Upper lobe of left lung (tissue), 6 donors: ENCODE measurements at places on chromosomes 6 and 20. TPM values are rescaled to one million over a fixed set of nuclear protein-coding genes. Genes with fewer than 3 reads are reported as not detected.

DNA sequence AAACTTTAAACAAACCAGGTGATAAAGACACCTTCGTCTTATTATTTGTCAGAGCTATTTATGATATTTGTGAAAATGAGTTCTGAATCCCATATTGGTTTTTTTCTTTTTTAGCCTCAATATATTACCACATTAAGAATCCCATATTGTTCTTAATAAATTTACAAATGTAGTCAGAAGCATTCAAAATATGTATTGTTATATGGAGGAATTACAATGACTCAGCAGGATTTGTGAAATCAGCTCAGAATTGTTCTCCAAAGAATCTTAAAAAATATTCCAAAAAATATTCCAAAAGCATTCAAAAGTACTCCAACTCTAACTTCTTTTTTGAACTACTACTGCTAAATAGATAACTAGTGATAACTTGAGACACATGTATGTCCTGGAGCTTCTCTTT is 6.5 kb upstream of the ZNF343 start:
- no peak for DNase-seq
- no peak overlapping the region for H3K4me3 ChIP-seq
- H3K36me3 ChIP-seq, result no peaks in the 10 kb centered on the region
- no peaks in the 10 kb centered on the region for H3K27me3 ChIP-seq
- no peaks in the 10 kb centered on the region for H3K4me1 ChIP-seq
- H3K27ac ChIP-seq, result no peak overlapping the region

DNA sequence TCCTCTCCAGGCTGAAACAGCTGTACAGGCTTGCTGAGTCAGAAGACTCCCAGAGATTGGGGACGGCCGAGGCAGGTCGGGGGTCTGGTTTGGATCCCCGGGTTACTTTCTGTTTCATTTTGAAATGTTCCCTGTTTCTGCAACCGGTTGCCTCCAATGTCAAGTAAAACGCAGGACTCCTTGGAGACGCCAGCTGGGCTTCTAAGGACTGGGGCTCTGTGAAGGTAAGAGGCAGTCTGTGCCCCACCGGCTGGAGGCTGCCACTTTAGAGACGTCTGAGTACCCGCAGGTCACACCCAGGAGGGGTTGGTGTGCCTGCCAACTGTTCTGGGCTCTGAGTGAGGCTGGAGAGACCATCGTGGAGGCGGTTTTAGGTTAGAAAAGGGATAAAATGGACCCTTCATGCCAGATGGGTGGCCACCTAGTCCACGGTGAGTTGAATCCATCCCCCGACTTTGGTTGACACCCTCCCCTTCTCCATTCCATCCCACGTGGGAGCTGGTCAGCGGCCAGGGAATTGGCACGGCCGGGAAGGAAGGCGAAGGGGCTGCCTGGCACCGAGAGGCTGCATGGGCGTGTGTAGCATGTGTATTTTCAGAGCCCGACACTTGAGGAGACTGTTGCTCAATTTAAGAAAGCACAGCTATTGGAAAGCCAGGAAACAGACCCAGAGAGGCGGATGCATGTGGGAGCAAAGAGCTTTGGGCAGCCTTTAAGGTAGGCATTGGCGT is 240.9 kb downstream of the PHACTR1 start:
- H3K36me3 ChIP-seq, result no peaks in the 10 kb centered on the region
- H3K27me3 ChIP-seq, result no peaks in the 10 kb centered on the region
- peak overlapping the region; percentile 83 for H3K27ac ChIP-seq
- peak overlapping the region; percentile 65 for H3K4me3 ChIP-seq
- peak; percentile 88 for DNase-seq
- H3K4me1 ChIP-seq, result peaks cover 18% of the 10 kb centered on the region

DNA sequence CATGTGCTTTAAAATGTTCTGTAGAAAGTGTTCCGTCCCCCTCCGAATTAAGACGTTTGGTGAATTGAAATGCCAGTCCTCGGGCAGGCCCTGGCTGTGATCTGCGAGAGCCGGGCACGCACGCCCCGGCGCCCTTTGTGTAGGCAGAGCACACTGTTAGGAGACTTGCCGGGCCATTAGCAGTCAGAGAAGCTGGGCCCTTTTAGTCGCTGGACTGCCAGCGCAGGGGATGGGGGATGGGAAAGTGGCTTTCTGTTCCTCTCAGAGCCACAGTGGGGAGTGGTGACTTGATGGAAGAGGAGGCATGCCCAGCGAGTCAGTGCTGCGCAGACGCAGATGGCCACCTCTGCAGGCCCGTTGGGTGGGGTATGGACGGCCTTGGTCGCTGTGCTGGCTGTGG is 2.2 kb downstream of the PPP1R3G start:
- H3K4me3 ChIP-seq, result no peak overlapping the region
- no peak overlapping the region for H3K27ac ChIP-seq
- peak; percentile 24 for DNase-seq
- H3K36me3 ChIP-seq, result no peaks in the 10 kb centered on the region
- no peaks in the 10 kb centered on the region for H3K27me3 ChIP-seq

GRCh38 chr6:168417679-168418557 is 23.1 kb upstream of the SMOC2 start:
- H3K27ac ChIP-seq, result no peak overlapping the region
- H3K4me3 ChIP-seq, result no peak overlapping the region
- peaks cover 5% of the 10 kb centered on the region for H3K4me1 ChIP-seq

GRCh38 chr6:25311331-25311840 is 32.2 kb downstream of the CARMIL1 start:
- no peaks in the 10 kb centered on the region for H3K36me3 ChIP-seq
- H3K27ac ChIP-seq, result no peak overlapping the region
- H3K4me3 ChIP-seq, result no peak overlapping the region
- H3K27me3 ChIP-seq, result no peaks in the 10 kb centered on the region

- H3K4me1 ChIP-seq, result no peaks in the 10 kb centered on the region
- no peaks in the 10 kb centered on the region for H3K36me3 ChIP-seq
- H3K27me3 ChIP-seq, result no peaks in the 10 kb centered on the region
- H3K27ac ChIP-seq, result no peak overlapping the region
- DNase-seq, result no peak
Observed at GRCh38 chr6:20699402-20699801, 165.1 kb downstream of the CDKAL1 start.

GRCh38 chr6:127381384-127381783 is 38.0 kb upstream of the ECHDC1 start:
- no peak overlapping the region for H3K4me3 ChIP-seq
- no peaks in the 10 kb centered on the region for H3K27me3 ChIP-seq
- no peak overlapping the region for H3K27ac ChIP-seq
- H3K36me3 ChIP-seq, result no peaks in the 10 kb centered on the region

DNA sequence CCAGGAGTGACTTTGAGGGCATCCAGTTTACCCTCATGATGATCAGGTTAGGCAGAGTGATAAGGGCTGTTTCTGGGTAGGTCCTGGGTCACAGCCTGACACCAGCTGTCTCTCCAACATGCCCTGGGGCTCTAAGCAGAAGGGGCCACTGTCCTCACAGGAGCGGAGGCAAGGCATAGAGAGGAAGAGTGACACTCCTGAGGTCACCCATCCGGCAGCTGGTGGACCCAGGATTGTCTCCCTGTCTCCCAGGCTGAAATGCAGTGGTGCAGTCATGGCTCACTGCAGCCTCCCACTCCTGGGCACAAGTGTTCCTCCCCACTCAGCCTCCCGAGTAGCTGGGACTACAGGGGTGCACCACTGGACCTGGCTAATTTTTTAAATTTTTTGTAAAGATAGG is 12.0 kb downstream of the DLGAP4 start:
- no peaks in the 10 kb centered on the region for H3K4me1 ChIP-seq
- DNase-seq, result no peak
- H3K36me3 ChIP-seq, result no peaks in the 10 kb centered on the region
- H3K4me3 ChIP-seq, result no peak overlapping the region

- no peak overlapping the region for H3K27ac ChIP-seq
- H3K36me3 ChIP-seq, result no peaks in the 10 kb centered on the region
- no peaks in the 10 kb centered on the region for H3K27me3 ChIP-seq
- no peak for DNase-seq
- no peak overlapping the region for H3K4me3 ChIP-seq
Observed at GRCh38 chr6:25181923-25182322, 97.3 kb upstream of the CARMIL1 start.

GRCh38 chr20:61254881-61255626 is 3.0 kb downstream of the CDH4 start:
- no peak overlapping the region for H3K4me3 ChIP-seq
- no peaks in the 10 kb centered on the region for H3K27me3 ChIP-seq
- H3K36me3 ChIP-seq, result no peaks in the 10 kb centered on the region
- no peak for DNase-seq
- no peak overlapping the region for H3K27ac ChIP-seq
- H3K4me1 ChIP-seq, result no peaks in the 10 kb centered on the region

- H3K4me1 ChIP-seq, result no peaks in the 10 kb centered on the region
- H3K36me3 ChIP-seq, result peaks cover 33% of the 10 kb centered on the region
- no peak overlapping the region for H3K27ac ChIP-seq
- H3K4me3 ChIP-seq, result no peak overlapping the region
- no peak for DNase-seq
Observed at GRCh38 chr6:167946007-167946406, 51.5 kb upstream of the KIF25 start.

DNA sequence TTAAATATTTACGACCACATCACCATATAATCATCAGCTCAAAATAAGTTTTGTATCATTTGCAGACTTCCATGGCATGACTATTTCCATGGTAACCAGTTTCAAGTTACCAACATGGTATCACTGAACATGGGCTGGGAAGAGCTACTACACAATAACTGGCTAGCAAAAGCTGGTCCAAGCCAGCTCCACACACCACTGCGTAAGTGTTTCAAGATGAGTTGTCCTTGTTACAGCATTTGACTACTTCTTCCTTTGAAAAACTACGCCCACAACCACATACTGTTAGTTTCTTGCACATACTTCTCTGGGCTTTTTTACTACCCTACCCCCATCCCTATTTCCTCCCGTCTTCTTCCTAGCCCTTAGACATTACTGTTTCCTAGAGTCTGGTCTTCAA is 8.5 kb downstream of the CD164 start:
- no peak for DNase-seq
- H3K4me1 ChIP-seq, result peaks cover 18% of the 10 kb centered on the region
- H3K27ac ChIP-seq, result no peak overlapping the region

DNA sequence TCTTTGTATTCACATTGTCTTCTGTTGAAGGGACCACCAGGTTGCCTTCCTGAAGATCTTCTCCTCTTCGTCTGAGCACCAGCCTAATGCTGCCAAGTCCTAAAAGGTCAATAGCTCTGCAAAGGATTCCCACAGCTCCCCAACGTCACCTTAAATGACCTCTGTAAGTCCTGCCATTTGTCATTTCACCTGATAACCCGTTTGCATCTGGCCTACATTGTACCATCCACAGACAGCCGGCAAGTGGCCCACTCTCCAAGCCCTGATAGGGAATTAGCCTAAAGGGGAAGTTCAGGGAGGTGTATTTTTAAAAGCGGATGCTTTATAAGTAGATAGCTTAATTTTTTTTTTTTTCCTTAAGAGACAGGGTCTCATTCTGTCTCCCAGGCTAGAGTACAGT is 127.8 kb downstream of the ZMYND8 start:
- H3K4me1 ChIP-seq, result no peaks in the 10 kb centered on the region
- H3K27ac ChIP-seq, result no peak overlapping the region
- no peak overlapping the region for H3K4me3 ChIP-seq
- no peak for DNase-seq
- H3K36me3 ChIP-seq, result peaks cover 97% of the 10 kb centered on the region

DNA sequence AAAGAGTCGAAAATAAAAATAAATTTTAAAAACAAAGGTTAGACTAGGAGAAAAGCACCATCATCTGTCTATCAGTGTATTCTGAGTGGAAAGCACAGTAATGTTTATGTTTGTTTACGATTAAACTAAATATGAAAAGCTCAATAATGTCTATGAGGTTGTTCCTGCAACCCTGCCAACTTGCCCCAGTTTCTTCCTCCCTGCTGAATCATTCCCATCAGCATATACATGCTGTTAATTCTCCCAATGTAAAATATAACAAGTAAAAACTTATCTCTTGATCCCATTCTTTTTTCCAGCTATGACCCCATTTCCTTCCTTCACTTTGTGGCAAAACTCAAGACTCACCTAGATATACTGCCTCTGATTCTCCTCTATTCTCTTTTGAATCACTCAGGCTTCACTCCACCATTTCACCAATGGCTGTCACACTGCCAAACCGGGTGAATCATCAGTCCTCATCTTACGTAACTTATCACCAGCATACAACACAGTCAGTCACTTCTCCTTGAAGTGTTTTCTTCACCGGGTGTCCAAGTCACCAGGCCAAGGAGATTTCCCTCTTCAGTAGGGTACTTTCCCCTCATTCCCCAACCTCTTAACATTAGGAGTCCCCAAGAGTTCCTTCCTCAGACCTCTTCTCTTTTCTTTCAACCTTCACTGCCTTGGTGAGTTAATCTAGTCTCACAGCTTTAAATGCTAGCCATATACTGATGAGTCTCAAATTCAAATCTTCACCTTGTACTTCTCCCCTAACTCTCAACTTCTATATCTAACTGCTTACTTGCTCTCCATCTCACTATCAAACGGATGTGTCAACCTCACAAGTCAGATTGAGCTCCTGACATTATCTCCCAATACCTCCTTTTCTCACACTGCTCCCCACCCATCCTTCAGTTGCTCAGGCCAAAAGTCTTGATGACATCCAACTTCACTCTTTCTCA is 6.2 kb downstream of the TMEM242 start:
- no peak overlapping the region for H3K4me3 ChIP-seq
- H3K36me3 ChIP-seq, result peaks cover 21% of the 10 kb centered on the region
- DNase-seq, result peak; percentile 79
- peaks cover 11% of the 10 kb centered on the region for H3K4me1 ChIP-seq

TFAP2A gene
- total RNA-seq, result 0.69 TPM

EEF1A2 gene
- total RNA-seq, result not detected

ZNF512B gene
- total RNA-seq, result 18.8 TPM

DACT2 gene
- 13.6 TPM for total RNA-seq

MAS1 gene
- not detected for total RNA-seq

PDE7B gene
- 2.7 TPM for total RNA-seq
